CD4-positive, alpha-beta T cell (primary cell): ENCODE measurements at places on chromosomes 7 and 10.

- no peak overlapping the region for H3K4me3 ChIP-seq
- no peak overlapping the region for H3K27ac ChIP-seq
- DNase-seq: no peak
- H3K4me1 ChIP-seq: peaks cover 2% of the 10 kb centered on the region
- no peaks in the 10 kb centered on the region for H3K36me3 ChIP-seq
- H3K27me3 ChIP-seq: no peaks in the 10 kb centered on the region
These were observed 22.9 kb downstream of the PDGFA start for GRCh38 chr7:496528-497295.

- no peak overlapping the region for H3K4me3 ChIP-seq
- no peak overlapping the region for H3K27ac ChIP-seq
- H3K36me3 ChIP-seq: no peaks in the 10 kb centered on the region
- no peak for DNase-seq
- H3K4me1 ChIP-seq: peaks cover 9% of the 10 kb centered on the region
- no peaks in the 10 kb centered on the region for H3K27me3 ChIP-seq
These were observed 63.5 kb upstream of the ZMIZ1 start for GRCh38 chr10:79005126-79005810.

- no peak overlapping the region for H3K27ac ChIP-seq
- DNase-seq: no peak
- no peak overlapping the region for H3K4me3 ChIP-seq
- no peaks in the 10 kb centered on the region for H3K36me3 ChIP-seq
These were observed 53.8 kb upstream of the CPXM2 start for GRCh38 chr10:123945325-123945920.

DNA sequence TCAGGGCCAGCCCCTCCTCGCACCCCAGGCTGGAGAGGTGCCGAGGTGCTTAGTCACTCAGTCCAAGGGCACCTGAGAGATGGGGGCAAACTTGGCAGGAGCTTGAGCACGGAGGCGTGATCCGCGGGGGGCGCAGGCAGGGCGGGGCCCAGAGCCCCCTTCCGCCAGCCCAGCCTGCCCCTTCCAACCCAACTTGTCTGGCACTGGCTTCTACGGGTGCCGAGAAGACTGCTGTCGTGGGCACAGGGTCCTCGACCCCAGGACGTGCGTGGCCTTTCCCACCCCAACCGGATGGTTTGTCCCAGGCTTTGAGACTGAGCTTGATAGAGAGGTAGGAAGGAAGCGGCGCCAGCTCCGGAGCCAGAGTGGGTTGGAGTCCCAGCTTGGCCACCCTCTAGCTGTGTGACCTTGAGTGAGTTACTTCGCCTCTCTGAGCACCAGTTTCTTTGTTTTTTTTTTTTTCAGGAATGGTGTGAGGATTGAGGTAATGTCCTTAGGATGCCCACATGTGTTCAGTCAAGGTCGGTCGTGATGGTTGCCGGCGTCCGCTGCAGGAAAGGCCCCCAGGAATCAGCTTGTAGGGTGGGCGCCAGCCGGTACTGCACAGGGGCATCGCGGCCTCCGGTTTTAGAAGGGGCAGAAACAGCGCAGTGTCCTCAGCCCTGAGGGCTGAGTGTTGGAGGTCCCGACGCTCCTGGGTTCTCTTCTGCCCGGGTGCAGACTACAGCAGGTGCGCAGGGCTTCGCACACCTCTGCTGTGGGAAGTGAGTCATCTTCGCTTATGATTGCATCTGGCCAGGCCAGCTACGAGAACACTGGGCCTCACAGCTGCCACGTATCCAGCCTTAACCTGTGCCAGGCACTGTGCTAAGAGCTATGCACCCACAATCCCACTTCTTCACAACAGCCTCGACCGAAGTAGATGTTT lies 28.6 kb upstream of the VAX1 start:
- H3K36me3 ChIP-seq: no peaks in the 10 kb centered on the region
- H3K27me3 ChIP-seq: peaks cover 83% of the 10 kb centered on the region
- no peak overlapping the region for H3K27ac ChIP-seq
- DNase-seq: no peak
- H3K4me3 ChIP-seq: no peak overlapping the region

- no peaks in the 10 kb centered on the region for H3K27me3 ChIP-seq
- no peak overlapping the region for H3K4me3 ChIP-seq
- H3K4me1 ChIP-seq: no peaks in the 10 kb centered on the region
- no peaks in the 10 kb centered on the region for H3K36me3 ChIP-seq
These were observed 295.5 kb upstream of the CDC14C start for GRCh38 chr7:48628793-48629349.

- DNase-seq: no peak
- H3K27ac ChIP-seq: no peak overlapping the region
- no peaks in the 10 kb centered on the region for H3K4me1 ChIP-seq
- no peaks in the 10 kb centered on the region for H3K36me3 ChIP-seq
These were observed 240.2 kb downstream of the C7orf25 start for GRCh38 chr7:42671627-42672026.

DNA sequence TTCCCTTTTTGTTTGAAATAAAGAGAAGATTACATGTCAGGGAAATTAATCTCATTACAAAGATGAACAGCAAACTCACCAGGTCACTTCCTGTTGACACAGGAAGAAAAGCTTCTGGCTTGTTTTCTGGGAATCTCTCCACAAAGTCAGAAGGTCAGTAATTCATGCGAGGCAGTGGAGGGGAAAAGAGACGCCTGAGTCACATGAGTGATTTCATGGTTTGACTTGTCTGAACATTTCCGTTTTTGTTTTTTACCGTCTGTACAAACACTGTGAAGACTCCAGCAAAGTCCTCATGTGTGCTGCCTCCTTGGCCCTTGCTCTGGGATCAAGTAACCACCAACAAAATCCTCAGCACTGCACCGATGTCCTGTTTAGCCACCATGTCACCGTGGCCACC lies 2.5 kb upstream of the HABP2 start:
- no peaks in the 10 kb centered on the region for H3K4me1 ChIP-seq
- H3K4me3 ChIP-seq: no peak overlapping the region
- no peak overlapping the region for H3K27ac ChIP-seq
- H3K36me3 ChIP-seq: no peaks in the 10 kb centered on the region
- no peak for DNase-seq

GRCh38 chr7:130958846-130959245 lies 224.8 kb upstream of the KLF14 start:
- H3K36me3 ChIP-seq: peaks cover 33% of the 10 kb centered on the region
- H3K27ac ChIP-seq: peak overlapping the region; percentile 25
- peak overlapping the region; percentile 58 for H3K4me3 ChIP-seq
- DNase-seq: no peak
